ENCODE measurements at places on chromosomes 3 and 15.

GRCh38 chr3:25155652-25156471, 272.2 kb upstream of the RARB start:
- DNase-seq: peak; percentile 51

- DNase-seq: peak; percentile 57
Observed at GRCh38 chr3:12470111-12470510, 14.2 kb upstream of the TSEN2 start.

DNA sequence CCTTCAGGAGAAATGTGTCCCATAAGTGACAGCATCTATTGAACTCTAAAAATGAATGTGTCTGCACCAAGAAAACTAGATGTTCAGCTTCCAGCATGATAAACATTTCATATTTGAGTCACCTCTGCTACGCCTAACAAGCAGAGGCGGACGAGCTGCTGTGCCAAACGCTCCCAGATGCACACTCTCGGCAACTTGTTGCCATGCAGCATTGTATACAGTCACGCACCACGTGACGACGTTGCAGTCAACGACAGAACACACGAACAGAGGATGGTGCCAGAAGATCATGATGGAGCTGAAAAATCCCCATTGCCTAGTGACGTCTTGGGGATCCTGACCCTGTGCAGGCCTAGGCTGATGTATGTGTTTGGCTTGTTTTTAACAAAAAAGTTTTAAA, 137.5 kb downstream of the XXYLT1 start:
- DNase-seq: no peak

DNA sequence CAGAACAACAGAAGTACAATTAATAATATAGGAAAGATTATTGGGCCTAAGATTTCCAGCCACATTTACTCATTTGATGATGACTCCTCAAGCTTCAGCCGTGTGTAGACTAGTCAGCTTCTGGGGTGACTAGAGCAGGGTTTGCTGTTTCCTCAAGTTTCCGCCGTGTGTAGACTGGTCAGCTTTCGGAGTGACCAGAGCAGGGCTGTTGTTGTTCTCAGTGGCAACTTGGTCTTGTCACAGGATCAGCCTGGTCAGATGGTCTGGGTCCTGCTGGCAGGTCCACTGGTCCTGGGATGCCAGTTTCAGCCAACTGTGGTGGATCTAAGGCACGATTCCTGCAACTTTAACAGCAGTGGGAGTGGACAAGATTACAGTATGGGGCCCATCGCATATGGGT, 21.8 kb upstream of the NOX5 start:
- DNase-seq: no peak

- no peak for DNase-seq
Observed at GRCh38 chr15:35477312-35478262, 68.4 kb downstream of the DPH6 start.

DNA sequence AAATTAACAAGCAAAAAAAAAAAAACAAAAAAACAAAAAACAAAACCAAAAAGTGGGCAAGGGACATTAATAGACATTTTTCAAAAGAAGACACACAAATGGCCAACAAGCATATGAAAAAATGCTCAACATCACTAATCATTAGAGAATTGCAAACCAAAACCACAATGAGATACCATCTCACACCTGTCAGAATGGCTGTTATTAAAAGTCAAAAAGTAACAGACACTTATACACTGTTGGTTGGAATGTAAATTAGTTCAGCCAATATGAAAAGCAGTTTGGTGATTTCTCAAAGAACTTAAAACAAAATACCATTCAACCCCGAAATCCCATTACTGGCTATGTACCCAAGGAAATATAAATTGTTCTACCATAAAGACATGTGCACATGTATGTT, 222.4 kb upstream of the CD96 start:
- DNase-seq: no peak

DNA sequence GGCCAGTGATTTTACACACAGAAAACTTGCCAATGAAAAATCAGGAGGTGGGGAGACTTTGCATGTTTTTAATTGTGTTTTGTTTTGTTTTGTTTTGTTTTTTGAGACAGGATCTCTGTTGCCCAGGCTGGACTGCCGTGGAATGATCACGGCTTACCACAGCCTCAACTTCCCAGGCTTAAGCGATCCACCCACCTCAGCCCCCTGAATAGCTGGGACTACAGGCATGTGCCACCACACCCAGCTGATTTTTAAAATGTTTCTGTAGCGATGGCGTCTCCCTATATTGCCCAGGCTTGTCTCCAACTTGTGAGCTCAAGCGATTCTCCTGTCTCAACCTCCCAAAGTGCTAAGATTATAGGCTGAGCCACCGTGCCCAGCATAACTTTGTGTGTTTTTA, 46.0 kb downstream of the MEIS2 start:
- no peak for DNase-seq

DNA sequence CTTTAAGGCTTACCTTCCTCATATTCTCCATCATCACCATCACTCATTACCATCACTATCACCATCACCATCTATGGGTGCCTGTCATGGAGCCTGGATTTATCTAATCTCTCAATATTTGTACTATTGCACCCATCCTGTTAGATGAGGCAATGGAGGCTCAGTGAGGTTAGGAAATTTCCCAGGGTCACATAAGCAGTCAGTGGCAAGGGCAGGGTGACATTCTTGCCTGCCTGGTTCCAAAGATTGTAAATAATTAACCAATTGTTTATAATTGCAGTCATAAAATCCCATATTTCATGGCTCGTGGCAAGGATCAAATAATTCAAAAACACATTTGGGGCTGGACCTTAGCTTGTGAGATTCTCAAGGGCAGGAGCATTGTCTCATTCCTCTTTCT, 55.2 kb downstream of the MGLL start:
- no peak for DNase-seq

GRCh38 chr15:38324939-38325647, 72.5 kb downstream of the SPRED1 start:
- no peak for DNase-seq

GRCh38 chr3:109563149-109563548, 225.8 kb upstream of the DPPA4 start:
- DNase-seq: no peak

GRCh38 chr3:134309987-134310700, 59.5 kb upstream of the RYK start:
- no peak for DNase-seq

DNA sequence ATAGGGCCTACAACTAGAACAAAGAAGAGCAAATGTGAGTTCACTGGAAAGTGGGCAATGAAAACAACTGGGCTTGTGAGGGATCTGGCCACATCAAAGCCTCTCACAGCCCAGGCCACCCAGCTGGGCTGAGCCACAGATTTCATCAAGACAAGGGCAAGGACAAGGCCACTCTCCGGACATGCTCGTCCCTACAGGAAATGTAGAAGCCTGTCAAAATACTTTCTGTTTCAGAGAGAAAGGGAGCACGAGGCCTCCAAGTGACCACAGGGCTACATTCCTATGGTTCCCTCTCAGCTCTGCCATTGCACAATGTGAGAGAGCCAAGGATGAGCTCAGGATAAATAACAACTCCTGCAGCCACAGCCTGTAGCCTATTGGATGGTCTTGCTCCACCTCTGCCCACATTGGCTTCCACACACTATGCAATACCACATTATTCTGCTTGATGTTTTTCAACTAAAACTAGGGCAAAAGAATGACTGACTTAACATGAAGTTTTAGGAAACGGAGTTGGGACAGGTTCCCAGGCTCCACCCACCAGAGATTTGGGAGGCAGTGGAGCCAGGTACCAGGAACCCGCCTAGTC, 12.1 kb downstream of the TBC1D2B start:
- DNase-seq: peak; percentile 97

GRCh38 chr3:101806491-101806890, 27.5 kb downstream of the NXPE3 start:
- DNase-seq: peak; percentile 15

GRCh38 chr15:84969257-84969656, 12.4 kb upstream of the PDE8A start:
- no peak for DNase-seq

DNA sequence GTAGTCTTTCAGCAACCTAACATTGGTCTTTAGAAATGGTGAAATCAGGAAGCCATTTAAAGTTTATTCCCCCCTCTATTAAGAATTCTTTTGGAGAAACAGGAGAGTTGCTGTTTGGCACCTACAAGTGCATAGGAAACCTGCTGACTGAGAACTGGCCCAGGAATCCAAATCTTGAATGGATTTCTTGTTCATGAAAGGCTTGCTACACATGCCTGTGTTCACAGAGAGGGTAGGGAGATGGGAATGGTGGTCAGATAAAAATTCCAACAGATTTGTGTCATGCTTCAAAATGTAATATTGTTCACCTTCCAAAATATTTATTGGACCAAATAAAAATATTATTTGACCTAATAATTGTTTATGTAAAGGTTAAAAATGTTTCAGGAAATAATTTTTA, 24.2 kb upstream of the ZPLD1 start:
- DNase-seq: no peak
